ENCODE measurements at places on chromosomes 12 and 14.

GRCh38 chr14:75275598-75275997 is 3.0 kb upstream of the FOS start:
- no peak for DNase-seq

DNA sequence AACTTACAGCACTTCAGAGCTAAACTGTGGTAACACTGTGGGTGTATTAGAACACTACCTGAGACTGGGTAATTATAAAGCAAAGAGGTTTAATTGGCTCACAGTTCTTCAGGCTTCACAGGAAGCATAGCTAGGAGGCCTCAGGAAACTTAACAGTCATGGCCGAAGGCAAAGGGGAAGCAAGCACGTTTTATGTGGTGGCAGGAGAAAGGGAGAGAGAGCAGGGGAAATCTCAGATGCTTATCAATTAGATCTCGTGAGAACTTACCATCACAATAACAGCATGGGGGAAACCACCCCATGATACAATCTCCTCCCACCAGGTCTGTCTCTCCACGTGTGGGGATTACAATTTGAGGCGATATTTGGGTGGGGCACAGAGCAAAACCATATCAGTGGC is 512.6 kb downstream of the RERGL start:
- DNase-seq = no peak

GRCh38 chr14:103763730-103764488 is 48.3 kb downstream of the ZFYVE21 start:
- no peak for DNase-seq

DNA sequence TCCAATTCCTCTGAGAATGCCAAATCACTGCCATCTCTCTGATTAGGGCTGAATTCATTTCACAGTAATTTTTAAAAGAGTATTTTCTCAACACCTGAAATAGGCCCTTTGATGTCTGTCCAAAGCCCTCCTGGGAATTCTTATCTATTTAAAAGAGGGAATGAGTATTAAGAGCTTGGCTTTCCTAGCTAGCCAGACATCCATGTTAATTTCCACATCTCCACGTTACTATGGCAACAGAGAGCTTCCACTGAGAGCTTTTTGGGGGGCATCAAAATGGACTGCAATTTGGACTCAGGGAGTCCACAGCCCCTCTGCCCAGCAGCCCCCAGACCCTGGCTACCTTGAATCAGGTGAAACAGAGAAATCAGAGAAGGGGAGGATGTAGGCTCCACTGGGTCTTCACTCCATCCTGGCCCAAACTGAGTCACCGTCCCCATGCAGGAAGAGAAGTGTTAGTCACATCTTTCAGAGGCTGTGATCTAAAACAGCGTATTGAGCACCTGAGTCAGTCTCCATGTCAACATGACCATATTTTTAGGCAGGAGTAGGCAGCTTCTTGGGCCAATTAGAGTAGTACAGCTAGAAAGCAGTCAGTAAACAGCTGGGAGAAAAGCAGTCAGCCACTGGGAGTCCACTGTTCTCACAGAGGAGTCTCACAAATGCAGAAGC is 7.0 kb upstream of the FICD start:
- DNase-seq = no peak

- DNase-seq = no peak
These were observed 21.7 kb downstream of the BICDL1 start for GRCh38 chr12:120010661-120011230.

- no peak for DNase-seq
These were observed 2.5 kb downstream of the SETD3 start for GRCh38 chr14:99478128-99478527.

DNA sequence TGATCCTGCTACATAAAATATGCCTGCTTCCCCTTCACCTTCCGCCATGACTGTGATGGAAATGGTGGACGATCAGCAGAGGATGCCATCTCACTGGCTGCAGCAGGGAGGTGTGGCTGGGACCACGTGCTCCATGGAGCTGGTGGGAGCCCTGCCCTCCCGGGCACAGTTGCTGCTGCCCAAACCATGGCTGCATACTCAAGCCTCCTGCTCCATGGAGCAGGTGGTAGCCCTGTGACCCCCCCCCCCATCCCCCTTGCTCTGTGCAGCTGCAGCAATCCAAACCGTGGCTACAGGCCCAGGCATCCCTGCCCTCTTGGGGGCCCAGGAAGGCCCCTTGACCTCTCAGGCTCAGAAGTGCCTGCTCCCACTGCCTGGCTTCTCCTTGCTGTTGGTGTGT is 597.5 kb upstream of the LMO3 start:
- DNase-seq = no peak

- no peak for DNase-seq
These were observed 90.6 kb upstream of the SLCO1C1 start for GRCh38 chr12:20604408-20605067.

- no peak for DNase-seq
These were observed 498.3 kb downstream of the FOXG1 start for GRCh38 chr14:29264865-29265264.

- DNase-seq = no peak
These were observed 652.5 kb upstream of the TBX3 start for GRCh38 chr12:115336506-115336905.

- no peak for DNase-seq
These were observed 76.0 kb downstream of the PRIMA1 start for GRCh38 chr14:93712079-93712837.

DNA sequence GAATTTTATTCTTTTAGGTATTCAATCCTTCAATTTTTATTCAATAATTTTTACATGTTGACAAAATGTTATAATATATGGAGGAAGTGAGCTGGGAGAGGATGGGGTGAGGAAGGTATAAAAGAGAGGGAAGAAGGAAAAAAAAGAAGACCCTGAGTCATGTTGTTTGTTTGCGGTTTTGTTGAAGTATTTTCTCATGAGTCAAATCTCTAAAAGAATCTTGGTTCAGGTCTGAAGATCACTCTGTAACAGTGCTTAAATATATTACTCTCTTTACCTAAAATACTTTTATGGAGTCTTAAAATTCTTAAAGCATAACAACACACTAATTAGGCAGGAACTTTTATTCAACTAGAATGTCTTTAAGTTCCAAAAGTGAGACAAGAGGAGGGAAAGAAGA is 489.6 kb upstream of the GARIN6 start:
- no peak for DNase-seq

DNA sequence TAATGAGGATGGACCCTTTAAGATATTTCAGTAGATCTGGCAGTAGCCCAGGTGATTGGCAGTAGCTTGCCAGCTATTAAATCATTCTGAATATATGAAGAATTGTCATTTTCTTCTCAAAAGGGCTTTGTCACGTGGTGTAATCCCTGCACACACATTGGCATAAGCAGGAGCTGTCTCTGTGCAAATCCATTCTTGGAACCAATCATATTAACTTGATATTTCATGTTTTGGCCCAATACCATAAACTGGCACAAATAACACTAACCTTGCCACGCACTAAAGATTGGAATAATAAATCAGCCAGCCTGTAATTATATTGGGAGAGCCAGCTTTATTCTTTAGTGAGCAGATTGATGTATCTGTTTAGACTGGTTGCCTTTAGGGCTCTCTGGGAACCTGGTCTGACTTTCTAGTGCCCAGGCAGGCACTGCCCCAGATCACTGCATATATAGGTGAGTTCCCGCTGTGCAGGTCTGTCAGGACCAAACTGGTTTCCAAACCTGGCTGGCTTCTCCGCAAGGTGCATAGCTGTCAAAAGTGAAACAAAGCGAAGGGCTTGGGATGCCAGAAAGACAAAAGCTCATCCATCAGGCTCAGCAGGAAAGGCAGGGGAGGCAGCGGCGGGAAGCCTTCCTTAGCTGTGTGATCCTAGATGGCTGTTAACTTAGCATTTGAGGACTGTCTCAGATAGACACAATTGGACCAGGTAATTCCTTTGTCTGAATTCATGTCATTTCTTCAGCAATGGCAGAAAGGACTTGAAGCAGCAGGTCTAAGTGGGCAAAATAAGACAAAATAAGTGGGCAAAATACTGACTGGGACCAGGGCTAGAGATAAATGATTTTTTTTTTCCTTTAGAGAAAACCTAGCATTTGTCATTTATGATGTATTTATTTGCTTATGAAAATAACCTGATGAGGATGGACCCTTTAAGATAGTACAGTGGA is 128.8 kb upstream of the DYRK2 start:
- no peak for DNase-seq

DNA sequence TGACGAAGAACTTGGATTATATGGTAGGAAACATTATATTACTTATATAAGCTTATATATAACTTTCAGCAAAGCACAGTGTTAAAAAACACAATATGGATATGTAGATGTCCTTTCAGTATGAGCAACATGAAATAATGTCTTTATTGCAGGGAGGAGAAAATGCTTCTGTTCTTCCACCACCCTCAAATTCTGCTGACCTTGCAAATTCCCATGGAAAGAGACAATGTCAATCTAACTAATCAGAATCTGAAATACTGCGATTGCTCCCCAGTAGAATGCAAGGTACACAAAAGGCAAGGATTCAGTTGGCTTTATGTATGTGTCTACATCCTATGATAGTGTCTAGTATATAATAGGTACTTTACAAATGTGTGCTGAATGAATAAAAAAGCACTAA is 26.4 kb downstream of the MGAT4C start:
- DNase-seq = no peak

- DNase-seq = peak; percentile 20
These were observed 138.5 kb downstream of the ESRRB start for GRCh38 chr14:76514213-76514998.

DNA sequence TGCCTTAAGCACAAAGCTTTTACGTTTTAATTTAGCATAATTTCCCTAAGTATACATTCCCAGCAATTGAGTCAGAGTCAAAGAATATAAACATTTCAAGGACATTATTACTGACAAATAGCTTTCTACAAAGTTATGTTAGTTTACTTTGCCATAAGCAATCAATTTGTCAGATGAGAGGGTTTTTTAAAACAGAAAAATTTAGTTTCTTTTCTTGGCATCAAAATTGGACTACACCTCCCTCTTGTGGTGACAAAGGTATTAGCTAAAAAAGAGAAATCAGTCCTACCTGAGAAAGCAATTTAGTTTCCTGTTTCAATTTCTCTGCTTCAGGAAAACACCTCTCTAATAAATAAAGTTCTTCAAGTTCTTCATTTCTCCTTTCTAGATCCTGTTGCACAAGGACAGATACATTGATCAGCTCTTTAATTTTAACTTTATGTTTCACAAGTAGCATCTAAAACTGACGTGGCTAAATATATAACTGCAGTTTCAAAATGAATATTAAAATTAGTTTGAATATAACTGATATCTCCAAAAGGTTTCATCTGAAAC is 39.9 kb downstream of the DNAI7 start:
- no peak for DNase-seq

DNA sequence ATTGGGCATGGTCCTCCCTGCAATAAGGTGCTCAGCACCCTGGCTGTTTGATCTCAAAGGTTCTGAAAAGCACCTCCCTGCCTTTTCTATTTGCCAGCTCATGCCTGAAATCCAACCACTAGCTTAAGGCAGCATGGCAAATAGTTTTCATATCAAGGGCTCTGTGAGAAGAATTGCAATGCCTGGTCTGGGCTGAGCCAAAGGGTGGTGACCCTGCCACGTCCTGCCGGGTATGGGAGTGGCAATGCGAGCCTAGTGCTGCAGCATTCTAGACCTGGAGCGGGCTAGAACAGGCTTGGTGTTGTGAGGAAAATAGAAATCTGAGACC is 2.3 kb upstream of the SCNN1A start:
- DNase-seq = no peak

GRCh38 chr12:51639361-51639760 is 48.3 kb downstream of the SCN8A start:
- no peak for DNase-seq

DNA sequence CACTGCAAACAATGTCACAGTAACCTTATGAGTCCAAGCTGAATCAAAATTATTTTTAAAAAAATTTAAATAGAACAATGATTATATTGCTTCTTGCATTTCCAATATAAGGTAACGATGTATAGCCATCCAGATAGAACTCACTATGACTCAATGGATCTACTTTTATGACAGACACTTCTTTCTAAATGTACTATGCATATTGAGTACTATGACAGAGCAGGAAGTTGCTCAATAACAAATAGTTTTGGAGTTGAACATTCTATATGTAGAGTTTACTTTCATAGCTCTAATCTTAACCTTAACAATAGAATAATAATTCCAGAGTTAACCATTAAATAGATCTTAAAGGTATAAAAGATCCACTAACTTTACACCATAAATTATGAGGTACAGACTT is 46.7 kb upstream of the ALG10B start:
- DNase-seq = no peak

DNA sequence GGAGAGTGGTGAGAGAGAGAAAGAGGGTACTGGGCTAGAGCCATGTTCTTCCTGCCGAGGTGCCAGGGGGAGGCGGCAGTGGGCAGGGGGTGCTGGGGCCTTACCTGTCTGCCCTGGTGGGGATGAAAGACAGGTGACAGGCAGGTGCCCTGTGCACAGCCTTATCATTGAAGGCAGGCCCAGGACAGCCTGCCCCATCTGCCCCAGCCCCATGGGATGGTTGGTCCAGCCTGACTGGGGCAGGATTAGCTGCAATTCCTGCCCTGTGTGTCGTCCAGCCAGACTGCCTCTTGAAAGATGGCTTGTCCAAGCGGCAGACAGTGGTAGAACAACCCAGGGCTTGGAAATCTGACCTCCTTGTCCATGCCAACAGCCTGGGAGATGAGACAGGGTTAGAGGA is 67.2 kb downstream of the TSPAN11 start:
- DNase-seq = no peak

DNA sequence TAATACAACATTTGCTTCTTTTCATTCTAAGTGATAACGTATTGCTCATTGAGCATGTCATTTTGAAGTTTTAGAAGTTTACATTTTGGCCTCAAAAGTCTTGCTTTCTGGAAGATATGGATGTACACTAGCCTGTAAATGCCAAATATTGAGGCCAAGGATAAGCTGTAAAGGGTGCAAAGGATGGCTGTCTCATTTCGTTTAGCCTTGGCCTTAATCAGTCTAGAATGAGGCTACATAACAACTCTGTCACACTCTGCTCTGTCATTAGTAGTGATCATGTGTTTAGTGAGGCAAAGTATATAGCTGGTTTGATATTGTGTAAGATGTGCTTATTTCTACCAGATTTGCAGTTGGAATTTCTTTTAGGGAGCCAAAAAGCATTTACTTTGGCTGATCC is 344.5 kb downstream of the TMTC2 start:
- DNase-seq = no peak

DNA sequence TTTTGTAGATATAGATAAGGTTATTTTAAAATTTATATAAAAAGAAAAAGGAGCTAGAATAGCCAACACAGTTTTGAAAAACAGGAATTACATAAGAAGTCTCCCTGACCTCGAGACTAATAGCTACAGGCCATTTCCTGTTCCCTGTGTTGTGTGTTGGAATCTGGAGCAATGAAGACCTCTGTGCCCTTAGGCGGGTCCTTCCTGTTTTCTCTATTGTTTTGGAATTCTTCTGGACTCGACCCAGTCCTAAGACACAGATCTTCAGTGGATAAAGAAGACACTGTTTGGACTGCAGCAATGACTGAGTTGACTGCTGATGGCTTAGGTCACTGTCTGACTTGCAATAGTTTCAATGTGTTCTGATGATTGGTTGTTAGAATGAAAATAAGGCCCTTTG is 26.2 kb downstream of the SNRPF start:
- DNase-seq = no peak

GRCh38 chr12:126198966-126199692 is 1133.9 kb downstream of the AACS start:
- no peak for DNase-seq

GRCh38 chr12:122366685-122367475 is 55.6 kb downstream of the CLIP1 start:
- DNase-seq = no peak

GRCh38 chr14:65650826-65651225 is 238.3 kb downstream of the FUT8 start:
- DNase-seq = no peak
